Renal pelvis (tissue), 12 donors: ENCODE measurements at places on chromosomes 5 and 9. TPM values are rescaled to one million over a fixed set of nuclear protein-coding genes. Genes with fewer than 3 reads are reported as not detected.

The SLC36A2 gene
- 16.0 TPM for polyA plus RNA-seq

DNA sequence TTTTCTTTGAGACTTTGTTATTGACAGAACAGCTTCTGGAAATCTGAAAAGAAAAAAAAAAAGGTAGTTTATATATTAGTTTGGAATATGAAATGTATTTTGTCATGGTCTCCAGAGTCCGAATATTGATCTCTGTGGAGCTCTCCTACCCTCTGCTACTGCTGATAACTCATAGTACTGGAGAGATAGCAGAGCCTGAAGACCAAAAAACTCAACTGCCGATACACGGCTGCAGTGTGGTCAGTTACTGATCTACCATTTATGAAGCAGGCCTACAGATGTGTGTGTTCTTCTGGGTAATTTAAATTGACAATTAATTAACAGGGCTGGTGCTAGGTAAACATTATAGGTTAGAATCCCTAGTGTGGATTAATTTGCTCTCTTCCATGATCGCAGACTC is 3.8 kb upstream of the FAM120A start:
- DNase-seq: no peak

DNA sequence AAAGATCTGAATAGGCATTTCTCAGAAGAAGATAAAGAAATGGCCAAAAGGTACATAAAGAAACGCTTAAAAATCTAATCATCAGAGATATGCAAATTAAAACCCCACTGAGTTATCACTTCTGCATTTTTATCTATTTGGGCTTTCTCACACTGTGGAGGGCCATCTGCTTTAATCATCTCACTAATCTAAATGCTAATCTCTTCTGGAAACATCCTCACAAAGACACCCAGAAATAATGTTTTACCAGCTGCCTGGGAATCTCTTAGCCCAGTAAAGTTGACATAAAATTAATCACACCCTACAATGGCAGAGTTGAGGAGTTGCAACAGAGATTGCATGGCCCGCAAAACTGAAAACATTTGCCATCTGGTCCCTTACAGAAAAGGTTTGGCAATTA is 407.9 kb upstream of the CYLC2 start:
- DNase-seq: no peak

GRCh38 chr5:152218694-152219093 is 186.4 kb downstream of the NMUR2 start:
- DNase-seq: no peak

DNA sequence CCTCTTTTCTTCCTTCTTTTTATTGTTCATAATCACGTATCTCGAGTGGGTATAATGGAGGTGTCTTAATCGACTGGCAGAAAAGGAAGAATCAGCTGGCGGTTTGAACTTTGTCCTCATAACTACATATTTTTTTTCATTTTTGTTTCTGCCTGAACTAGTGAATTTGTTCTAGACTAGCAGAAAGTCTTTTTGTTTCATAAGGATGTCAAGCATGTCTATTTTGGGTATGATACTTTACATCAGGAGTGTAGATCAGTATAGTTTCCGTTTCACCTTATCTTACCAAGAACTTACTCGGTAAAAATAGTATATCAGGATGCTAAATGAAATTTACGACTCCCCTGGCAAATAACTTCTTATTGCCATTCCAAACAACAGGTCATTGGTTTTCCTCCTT is 278.9 kb downstream of the CHSY3 start:
- DNase-seq: no peak

DNA sequence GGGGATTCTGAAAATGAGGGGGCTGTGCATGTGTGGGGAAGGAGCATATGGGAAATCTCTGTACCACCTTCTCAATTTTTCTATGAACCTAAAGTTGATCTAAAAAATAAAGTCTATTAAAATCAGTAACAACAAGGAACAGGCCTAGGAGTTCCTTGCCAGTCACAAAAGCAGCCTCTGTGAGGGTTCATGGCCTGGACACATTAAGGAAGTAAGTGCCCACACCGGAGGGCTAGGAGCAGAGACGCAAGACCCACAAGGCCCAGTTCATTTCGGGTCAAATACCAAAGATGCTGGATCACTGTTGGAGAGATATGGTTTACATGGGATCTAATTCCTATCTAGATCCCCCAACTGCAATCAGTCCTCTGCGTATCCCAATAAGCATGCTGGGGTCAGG is 88.4 kb downstream of the SEMA4D start:
- no peak for DNase-seq

- DNase-seq: no peak
Measured at GRCh38 chr5:125372694-125373631, 626.5 kb upstream of the ZNF608 start.

DNA sequence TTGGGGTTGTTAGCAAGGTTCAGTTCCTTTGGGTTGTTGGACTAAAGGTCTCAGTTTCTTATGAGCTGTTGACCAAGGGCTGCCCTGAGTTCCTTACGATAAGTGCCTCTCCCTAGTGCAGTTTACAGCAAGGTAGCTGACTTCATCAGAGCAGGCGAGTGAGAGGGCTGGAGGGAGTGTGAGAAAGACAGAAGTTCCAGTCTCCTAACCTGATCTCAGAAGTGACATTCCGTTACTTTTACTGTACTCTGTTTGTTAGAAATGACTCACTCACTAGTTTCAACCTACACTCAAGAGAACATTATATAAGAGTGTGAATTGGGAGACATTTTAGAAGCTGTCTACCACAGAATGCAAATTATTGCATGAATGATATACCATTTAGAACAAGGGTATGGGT is 21.2 kb upstream of the IL31RA start:
- DNase-seq: no peak

DNA sequence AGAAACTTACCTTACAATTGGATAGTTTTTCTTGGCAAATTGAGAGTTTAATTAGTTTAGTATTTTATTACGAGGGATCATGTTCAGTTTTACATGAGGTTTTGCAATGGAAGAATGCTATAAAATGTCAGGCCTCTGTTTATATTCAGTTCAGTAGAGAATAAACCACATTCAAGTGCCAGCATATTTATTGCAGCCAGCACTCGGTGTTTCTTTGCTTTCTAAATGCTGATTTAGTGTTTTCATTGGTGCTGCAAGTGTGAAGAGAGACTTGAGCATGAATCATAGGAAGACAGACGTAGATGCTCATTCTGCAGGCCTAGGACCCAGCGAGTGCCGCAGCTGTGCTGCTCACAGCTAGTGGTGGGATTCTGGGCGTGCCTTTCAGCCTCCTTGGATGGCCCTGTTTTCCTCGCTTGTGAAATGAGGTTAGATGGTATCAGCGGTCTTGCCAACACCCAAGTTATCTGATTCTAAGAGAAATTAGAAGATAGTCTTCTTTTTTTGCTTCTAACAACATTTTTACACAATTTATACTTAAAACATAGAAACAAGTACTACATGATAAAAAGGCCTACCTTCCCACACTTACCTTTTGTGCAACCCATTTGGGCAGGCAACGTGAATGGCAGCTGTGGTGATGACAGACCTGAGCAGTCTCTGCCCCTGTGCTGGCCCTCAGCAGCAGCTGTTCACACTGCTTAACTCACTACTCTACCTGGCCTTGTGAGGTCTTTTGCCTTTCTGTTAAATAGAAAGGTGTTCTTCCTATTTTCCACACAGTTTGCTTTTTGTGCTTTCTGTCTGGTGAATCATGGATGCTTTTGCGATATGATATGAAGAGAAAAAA is 26.8 kb upstream of the TNFAIP8 start:
- DNase-seq: peak; percentile 42

GRCh38 chr5:112308608-112309007 is 110.5 kb downstream of the EPB41L4A start:
- no peak for DNase-seq
